ENCODE measurements at places on chromosomes 16 and 17.

GRCh38 chr16:57409870-57410587 lies 5.5 kb downstream of the CCL17 start:
- no peak for DNase-seq

DNA sequence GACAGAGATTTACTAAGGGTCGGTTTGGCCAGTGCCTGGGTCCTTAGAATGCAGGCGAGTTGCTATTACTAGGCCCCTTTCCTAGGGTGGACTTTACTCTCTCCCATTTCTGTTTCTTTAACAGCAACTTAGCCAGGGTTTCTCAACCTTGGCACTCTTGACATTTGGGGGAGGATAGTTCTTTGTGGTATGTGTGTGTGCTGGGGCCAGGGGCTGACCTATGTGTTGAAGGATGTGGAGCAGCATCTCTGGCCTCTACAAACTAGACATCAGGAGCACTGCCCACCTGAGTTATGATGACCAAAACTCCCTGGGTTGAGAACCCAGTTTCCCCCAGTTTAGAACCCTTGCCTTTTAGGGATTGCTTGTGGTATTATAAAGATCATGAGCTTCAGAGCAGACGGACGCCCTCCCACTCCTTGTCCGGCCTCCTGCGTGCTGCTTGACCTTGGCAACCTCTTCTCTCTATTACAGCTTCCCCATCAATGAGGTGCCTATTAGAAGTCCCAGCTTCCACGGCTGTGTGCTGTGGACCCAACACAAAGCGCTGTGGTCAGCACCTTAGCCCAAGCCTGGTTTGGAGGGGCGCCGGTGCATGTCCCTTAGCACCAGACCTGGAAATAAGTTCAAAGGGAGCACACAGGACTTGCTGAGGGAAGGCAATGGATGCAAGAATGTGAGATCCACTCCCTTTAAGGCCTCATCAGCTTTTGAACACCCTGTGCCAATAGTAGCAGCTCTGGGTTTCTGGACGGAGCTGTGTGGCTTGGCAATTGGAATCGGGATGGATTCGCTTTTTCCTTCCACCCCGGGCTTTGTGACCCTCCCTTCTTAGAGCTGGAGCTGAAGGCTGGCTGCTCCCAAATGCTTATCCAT lies 239.2 kb upstream of the MAF start:
- no peak for DNase-seq

- no peak for DNase-seq
Measured at GRCh38 chr16:56657555-56658326, at the start of gene MT1F. MT1F (plus strand) TSS chr16:56657959; CDS start chr16:56658059, 100 bp downstream.

DNA sequence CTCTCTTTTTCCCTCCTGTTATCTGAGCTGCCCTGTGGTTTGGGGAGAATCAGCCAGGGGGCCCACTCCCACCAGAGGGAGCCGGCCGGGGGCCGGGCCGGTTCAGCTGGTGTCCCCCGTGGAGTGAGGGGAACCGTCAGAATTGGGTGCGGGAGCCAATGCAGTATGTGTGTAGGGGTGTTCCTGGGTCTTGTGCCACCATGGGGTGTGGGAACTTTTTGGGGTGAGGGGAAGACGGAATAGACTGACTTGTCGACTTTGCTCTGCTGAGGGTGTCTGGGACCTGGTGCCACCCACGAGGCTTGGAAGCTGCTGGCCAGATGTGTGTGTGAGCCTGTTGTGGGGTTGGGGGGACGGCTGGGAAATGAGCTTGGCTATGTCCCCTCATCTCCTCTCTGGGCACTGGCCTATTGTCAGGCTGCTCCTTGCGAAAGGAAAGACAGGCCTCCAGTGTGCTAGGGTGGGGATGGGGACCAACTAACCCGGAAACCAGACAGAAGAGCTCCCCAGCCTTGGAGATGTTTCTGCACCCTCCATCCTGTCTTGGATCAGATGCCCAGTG lies 9.9 kb downstream of the RARA start:
- DNase-seq = no peak

GRCh38 chr16:11597235-11598095 lies 10.7 kb upstream of the LITAF start:
- no peak for DNase-seq

DNA sequence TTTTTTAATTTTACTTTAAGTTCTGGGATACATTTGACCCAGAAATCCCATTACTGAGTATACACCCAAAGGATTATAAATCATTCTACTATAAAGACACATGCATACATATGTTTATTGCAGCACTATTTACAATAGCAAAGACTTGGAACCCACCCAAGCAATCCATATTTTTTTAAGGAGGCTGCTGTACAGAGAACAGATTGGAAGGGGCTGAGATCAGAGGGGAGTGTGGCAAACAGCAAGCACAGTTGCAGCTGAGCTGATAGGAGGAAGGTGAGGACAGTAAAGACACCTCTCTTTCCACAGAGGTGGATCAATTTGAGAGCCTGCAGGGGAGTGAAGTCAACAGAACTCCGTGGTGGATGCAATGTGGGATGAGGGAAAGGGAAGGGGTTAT lies 10.2 kb upstream of the TMEM238L start:
- no peak for DNase-seq

DNA sequence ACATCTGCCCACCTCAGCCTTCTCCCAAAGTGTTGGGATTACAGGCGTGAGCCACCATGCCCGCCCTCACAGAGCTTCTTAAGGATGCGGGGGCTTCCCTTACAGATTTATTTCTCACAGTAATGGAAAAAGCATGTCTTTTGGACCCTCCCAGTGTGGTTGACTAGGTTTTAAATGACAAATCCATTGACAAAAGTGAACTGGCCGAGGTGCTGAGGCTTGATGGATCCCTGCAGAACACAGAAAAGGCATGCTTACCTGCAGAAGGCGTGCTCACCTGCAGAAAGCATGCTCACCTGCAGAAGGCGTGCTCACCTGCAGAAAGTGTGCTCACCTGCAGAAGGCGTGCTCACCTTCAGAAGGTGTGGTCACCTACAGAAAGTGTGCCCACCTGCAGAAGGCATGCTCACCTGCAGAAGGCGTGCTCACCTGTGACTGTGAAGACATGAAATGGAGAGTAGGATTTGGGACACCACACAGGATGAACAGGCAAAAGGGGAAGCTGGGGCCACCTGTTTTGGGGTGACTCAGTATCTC lies 15.1 kb upstream of the BBS2 start:
- no peak for DNase-seq

DNA sequence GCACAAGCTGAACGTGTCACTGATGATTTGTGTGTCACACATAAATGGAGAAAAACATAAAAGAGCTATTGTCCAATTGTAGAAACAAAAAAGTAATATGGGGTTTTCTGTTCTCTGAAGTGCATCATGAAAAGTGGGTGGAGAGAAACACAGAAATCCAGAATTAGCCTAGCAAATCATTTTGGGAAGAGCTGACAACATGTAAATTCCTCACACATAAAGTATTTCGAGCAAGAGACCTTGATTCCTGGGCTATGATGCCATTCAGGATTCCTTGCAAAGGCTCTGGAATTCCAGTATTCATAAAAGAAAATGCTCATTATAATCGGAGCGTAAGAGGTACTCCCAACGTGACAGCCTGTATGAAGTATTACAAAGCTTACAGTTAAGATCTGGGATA lies 1.1 kb downstream of the DCUN1D3 start:
- no peak for DNase-seq

- DNase-seq = no peak
Measured at GRCh38 chr17:50091918-50092285, 3.2 kb upstream of the PDK2 start.

DNA sequence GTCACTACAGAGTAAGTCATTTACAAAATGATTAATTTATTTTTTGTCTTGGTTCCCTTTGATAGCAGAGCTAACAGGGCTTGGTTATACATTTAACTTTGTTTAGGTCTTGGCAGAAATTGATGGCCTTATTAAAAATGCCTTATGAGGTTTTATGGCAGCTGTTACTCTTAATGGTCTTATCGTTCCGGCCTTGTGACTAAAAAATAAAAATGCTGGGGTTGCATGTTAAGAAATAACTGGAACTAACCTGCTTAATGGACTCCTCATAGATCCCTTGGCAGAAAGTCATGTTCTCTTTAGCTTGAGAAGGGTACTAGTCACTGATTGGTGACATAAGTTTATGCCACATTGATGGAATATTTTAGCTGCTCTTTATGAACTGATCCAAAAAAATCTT lies 18.3 kb downstream of the COX11 start:
- no peak for DNase-seq

GRCh38 chr17:3558603-3559269 lies 1.1 kb upstream of the TRPV3 start:
- DNase-seq = no peak

Data from GOT3 (cell line).